ENCODE measurements at places on chromosomes 7 and 10.

DNA sequence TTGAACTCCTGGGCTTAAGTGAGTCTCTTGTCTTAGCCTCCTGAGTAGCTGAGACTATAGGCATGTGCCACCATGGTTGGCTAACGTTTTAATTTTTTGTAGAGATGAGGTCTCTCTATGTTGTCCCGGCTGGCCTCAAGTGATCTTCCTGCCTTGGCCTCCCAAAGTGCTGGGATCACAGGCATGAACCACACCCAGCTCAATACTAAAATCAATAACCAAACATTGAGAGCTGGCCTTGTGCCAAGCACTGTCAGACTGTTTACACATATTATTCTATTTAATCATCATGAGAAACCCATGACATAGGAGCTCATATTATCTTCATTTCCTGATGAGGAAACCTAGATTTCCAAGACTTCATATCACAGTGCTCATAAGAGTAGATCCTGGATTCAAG lies 251.2 kb downstream of the BAMBI start:
- DNase-seq: no peak

GRCh38 chr7:26447116-26447515 lies 155.5 kb downstream of the SNX10 start:
- DNase-seq: no peak

DNA sequence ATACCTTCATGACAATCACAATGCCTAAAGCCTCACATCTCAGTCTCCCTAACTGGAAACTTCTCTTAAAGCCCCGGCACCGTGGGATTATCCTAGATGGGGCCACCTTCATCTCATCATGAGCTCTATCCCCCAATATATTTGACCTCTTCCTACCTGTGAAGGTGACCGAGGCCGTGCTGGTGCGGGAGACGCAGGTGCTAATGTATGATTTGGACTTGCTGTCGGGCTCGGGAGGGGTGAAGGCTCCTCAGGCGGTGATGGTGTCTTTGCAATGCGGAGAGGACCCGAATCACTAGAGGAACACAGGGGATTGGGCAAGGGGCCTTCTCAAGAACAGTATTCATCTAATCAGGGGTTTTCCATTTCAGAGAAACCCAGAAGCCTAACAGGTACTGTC lies 168.4 kb downstream of the AMPH start:
- no peak for DNase-seq

DNA sequence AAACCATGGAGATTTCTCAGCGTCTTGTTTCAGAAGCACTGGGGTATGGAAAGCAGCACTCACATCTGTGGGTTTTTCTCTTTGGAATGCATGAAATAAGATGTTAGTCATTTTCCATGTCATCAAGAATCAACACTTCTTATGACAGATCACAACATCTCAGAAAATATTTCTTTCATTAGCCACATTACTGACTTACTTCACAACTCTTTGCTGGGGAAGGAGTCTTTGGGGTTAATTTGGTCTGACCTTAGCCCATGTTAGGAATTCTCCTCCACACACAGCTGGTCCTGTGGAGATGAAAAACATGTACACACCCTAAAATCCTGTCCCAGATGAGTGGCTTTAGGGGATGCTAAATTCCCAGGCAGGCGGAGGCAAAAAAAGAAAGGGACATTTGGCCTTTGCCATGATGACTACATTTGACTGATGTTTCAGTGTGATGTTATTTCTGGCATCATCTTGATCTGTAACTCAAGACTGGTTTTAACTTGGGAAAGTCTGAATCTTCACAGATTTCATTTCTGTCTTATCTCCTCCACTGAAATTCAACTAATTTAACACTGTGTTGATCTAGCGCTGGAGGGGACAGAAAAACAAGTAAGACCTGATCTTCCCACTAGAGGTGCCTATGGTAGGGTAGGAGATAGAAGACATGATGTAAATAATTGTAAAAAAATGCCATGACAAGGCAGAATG lies 363.2 kb downstream of the PRPF18 start:
- DNase-seq: peak; percentile 97

- DNase-seq: peak; percentile 25
Measured at GRCh38 chr10:77837248-77837924, 89.2 kb downstream of the DLG5 start.

DNA sequence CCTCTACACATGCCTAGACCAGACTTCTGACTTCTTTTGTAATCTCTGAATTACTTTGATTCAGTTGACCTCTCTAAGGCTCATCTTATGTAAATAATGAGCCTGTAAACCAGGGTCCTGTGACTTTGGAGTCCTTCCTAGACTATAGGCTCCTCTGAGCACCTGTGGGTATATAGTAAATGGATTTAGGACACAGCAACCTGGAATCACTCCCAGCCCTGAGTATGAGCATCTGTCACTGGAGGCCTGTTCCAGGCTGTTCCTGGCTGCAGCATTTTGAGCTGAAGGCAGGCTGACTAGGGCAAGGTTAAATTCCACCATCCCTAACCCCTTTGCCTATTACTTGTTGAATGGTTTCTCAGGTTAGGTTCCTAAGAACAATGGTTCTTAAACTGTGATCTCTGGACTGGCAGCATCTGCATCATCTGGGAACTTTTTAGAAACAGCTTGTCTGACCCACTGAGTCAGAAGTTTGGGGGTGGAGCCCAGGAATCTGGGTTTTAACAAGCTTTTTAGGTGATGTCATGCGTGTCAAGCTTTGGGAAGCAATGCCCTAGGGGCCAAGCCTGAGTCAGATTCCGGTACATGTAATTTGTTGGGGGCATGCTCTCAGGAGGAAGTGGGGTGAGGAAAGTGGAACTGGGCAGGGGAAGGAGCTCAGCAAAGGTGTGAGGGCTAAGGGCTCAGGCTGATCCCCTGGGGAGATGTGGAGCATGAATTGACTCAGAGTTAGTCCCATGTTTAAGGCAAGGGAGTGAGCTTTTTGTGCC lies 28.2 kb downstream of the MINDY4 start:
- peak; percentile 96 for DNase-seq

DNA sequence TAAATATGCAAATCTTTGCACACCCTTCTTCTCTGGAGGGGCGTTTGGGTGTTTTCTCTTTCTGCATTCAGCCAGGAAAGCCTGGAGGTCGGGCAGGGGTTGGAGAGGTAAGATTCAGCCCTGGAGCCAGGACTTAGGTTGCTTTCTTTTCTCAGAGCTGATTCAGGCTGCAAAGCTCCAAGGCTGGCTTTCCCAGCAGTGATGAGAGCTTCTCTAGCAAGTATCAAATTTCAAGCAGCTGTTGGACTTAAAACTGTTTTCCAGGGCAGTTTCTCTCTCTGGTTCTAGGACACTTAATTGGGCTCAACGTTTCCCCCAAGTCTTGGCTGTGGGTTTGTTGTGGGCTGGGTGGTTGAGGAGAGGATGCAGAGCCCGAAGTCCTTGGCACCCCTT lies 608 bp downstream of the AKR1B10 start:
- DNase-seq: peak; percentile 62

GRCh38 chr7:101021703-101022102 lies 1.8 kb downstream of the MUC17 start:
- DNase-seq: no peak

DNA sequence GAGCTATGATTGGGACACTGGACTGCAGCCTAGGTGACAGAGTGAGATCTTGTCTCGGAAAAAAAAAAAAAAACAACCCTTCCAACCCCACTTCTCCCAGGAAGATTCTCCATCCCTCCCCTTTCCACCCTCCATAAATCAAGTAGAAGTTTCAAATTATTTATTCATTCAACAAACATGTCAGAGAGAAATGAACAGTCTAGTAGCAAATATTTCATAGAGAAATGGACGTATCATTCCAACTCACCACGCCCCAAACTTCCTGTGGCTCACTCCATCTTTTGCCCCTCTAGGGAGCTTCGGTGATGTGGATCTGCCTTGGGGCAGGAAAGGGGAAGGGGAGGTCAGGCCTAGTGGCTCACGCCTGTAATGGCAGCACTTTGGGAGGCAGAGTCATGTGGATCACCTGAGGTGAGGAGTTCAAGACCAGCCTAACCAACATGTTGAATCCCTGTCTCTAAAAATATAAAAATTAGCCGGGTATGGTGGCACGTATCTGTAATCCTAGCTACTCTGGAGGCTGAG lies 638 bp upstream of the TRAPPC14 start:
- no peak for DNase-seq

DNA sequence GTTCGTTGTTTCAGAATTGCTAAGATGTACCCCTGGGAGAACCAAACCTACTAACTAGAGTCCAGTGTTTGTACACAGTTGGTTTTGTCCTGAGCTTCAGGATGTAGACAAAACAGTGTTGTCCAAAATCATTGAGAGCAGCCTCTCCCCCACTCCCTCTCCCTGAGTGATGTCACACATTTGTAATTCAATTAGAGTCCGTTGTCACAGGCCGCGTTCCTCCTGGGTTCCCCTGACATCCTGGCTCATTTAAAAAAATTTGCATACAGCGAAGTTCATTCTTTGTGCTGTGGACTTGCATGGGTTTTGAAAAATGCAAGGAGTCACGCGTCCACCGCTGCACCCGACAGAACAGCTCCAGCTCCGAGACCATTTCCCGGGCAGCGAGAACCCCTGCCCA lies 10.3 kb downstream of the GRIFIN start:
- no peak for DNase-seq

DNA sequence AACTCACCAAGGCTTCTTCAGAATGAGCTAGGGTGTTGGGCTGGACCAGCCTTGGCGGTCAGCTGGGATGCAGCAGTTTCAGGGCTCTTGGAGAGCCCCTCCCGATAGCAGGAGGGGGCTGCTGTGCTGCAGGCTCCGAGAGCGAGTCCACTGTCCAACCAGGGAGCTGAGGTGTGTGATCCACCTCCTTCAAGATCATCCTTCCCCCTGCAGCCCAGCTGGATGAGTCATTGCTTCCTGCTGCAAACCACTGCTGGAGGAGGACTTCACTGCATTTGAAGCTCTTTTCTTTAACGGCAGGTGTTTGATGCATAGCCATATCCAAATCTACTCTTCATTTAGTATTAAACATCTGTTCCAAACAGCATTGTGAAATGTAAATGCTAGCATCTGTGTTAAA lies 54.2 kb upstream of the EBF3 start:
- DNase-seq: no peak

GRCh38 chr7:156993021-156993924 lies 17.2 kb downstream of the MNX1 start:
- DNase-seq: no peak

DNA sequence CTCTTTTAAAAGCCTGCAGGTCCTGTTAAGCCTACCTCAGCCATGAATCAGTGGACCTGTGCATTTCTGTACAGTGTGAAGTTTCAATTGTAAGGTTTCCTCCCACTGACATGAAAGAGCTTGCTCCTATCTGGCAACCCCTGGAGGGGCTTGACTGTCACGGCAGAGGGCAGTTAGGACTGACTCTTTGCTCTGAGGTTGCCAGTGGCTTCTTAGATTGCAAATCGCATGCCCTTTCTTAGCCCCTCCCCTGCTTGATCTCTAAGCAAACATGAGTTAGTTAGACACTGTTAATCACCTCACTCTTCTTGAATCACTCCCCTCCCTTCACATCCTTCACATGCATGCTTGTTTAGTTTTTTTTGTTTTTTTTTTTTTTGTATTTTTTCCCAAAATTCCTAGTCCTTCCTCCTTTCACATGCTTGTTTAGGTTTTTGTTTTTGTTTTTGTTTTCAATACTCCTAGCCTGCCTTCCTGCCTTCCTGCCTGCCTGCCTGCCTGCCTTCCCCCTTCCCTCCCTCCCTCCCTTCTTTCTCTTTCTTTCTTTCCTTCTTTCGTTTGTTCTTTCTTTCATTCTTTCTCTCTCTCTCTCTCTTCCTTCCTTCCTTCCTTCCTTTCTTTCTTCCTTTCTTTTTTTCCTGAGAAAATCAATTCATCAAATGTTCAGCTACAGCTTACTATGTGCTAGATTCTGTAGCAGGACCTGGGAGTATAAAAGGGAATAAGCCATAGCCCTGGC lies 6.0 kb upstream of the HIPK2 start:
- DNase-seq: no peak

GRCh38 chr7:106369352-106369751 lies 84.6 kb upstream of the NAMPT start:
- peak; percentile 78 for DNase-seq

DNA sequence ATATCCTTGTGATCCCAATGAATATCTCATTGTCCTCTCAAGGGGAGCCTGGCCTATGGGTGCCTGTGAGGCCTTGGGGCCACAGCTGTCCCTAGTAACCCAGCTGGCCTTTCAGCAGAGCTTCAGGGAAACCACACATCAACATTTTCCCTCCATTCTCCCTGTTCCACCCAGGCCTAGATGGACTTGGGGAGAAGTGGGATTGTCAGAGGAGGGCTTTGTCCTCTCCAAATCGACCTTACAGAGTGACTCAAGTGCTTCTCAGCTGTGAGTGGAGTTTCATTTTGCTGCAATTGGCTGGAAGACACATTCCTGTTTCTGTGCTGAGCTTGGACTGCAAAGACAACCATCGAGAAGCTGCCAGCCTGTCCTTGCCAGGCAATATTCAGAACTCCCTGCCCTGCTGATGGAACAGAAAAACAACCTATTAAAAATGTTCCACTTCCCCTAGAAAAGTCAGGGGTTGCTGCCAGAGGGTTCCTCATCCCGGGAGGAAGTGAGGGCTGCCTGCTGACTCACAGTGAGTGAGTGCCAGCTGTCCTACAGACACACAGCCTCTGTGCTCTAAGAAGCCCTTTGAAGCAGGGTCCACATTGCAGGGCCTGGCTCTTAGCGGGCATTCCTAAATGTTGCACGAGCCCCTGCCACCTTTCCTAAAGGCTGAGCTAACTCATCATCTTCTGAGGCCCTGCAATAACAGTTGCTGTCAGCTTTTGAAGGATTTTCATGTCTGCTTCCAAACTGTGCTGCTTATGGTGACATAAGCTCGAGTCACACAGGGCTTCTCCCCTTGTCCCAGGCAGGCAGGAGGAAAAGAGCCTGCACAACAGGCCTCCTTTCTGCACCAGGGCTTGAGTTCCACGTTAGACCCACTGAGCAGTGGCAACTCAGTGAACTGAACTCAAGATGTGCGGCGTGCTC lies 20.5 kb downstream of the STRA8 start:
- DNase-seq: peak; percentile 77

DNA sequence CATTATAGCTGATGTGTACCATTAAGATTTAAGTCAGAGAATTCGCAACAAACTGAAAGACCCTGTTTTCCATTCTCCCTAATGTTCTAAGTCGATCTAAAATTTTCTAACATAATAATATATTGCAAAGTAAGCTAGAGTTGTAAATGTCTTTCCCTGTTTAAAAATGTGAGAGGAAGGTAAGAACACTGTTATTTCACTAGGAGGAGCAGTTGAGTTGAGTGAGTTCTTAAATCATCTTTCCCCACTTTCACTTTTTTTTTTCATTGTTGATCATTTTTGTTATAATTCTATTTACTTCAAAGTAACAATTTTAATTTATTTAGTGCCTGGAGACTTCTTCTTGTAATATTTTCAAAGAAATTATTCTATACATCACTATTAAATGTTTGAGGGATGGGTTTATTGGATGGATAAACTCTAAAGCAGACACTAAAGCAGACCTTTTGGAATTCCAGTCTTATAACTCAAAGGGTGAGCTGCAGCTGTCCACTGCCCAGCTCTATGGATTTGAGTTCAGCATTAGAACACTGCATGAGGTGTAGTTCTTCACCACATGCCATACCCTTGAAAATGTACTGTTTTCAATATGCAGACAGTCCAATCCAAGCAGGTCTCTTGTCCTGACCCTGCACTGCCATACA lies 181.3 kb upstream of the FZD1 start:
- DNase-seq: peak; percentile 48

Measured in HCEC 1CT (cell line).